ENCODE measurements at places on chromosomes 3 and 15.

- DNase-seq, result no peak
These were observed 3.5 kb upstream of the AHSG start for GRCh38 chr3:186609247-186609868.

GRCh38 chr3:197365586-197365985 lies 67.2 kb upstream of the DLG1 start:
- DNase-seq, result no peak

- no peak for DNase-seq
These were observed 68.8 kb downstream of the ANXA2 start for GRCh38 chr15:60328852-60329443.

DNA sequence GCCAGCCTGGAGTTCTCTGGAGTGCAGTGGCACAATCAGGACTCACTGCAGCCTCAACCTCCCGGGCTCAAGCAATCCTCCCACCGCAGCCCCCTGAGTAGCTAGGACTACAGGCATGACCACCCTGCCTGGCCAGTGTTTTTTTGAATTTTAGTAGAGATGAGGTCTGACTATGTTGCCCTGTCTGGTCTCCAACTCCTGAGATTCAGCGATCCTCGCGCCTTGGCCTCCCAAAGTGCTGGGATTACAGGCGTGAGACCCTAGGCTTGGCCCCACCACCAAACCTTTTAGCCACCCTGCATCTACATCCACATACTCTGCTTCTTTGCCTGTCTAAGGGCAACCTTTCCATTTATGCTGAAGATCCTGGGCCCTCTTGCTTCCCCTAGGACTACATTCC lies 4.4 kb downstream of the NUSAP1 start:
- DNase-seq, result no peak

DNA sequence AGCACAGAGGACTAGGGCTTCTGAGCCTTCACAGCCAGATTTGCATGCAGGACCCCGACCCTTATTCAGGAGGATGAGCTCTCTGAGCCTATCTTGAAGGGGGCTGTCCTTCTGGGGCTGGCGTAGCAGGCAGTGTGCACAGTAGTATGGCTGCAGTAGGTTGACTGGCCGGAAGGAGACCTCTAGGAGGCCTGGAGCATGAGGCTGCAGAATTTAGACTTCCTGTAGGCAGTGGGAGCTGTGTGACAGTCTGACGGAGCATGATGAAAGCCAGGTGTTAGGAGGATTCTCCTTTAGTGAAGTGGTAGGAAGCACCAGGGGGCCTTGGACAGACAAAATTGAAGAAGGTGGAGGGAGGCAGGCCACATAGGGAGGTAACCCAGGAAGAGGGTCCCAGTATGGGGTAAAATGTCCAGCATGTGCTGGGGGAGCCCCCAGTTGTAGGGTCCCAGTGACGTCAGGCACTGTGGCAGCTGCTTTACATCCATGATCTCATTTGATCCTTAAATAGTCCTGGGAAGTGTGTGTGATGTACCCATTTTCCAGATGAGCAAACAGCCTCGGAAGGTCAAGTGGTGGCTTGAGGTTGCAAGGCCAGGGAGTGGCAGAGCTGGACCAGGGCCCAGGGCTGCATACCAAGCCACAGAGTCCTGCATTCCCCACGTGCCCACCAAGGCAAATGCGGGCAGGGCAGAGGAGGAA lies 36.1 kb downstream of the SPSB4 start:
- DNase-seq, result no peak

GRCh38 chr15:64730151-64730550 lies 45.2 kb downstream of the RBPMS2 start:
- no peak for DNase-seq
